ENCODE measurements at places on chromosomes 12 and 14.
A peak's percentile ranks its signal among the peaks of the same experiment; 100 is the strongest.

DNA sequence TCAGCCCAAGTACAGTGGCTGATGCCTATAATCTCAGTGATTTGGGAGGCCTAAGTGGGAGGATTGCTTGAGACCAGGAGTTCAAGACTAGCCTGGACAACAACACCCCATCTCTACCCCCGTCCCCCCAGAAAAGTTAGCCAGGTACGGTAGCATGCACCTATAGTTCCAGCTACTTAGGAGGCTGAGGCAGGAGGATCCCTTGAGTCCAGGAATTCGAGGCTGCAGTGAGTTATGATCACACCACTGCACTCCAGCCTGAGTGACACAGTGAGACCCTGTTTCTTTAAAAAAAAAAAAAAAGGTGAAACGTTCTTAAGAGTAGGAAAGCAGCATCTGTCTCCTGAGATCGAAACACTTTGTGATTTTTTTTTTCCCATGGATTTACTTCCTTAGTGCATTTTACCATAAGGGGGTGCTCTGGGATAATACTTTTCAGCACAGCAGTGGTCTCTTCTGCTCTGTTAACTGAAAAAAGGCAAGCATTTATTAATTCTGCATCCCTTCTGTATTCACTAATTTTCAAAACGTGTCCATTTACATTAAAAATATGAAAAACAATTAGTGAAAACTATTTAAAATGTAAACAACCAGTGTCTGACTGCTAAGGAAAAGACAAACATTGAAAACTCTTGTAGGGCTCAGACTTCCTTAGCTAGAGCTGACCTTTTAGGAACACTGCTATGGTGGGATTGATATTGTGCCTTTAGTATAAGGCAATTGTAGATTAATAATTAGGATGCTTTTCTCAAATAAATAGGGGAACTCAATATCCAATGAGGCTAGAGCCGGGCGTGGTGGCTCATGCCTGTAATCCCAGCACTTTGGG is 31.2 kb upstream of the USP44 start:
- no peak for DNase-seq

DNA sequence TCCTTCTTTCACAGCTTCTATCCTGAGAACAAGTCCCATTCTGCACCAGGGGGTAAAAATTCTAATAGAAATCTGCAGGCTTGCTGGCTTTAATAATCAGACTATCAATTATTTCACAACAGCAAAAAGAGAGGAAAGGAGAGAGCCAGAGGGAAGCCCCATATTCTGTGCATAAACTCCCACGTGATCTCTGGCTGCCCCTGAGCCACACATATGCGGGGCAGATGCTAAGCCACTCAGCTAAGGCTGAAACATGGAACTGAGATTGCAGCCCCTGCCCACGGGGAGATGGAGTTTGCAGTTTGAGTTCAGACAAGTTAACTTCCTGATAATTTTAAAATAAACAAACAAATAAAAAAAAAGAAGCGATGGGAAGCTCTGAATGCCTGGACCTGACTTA is 254.4 kb upstream of the CCDC196 start:
- no peak for DNase-seq

- no peak for DNase-seq
Observed at GRCh38 chr14:99575043-99576023, 28.7 kb downstream of the CCDC85C start.

DNA sequence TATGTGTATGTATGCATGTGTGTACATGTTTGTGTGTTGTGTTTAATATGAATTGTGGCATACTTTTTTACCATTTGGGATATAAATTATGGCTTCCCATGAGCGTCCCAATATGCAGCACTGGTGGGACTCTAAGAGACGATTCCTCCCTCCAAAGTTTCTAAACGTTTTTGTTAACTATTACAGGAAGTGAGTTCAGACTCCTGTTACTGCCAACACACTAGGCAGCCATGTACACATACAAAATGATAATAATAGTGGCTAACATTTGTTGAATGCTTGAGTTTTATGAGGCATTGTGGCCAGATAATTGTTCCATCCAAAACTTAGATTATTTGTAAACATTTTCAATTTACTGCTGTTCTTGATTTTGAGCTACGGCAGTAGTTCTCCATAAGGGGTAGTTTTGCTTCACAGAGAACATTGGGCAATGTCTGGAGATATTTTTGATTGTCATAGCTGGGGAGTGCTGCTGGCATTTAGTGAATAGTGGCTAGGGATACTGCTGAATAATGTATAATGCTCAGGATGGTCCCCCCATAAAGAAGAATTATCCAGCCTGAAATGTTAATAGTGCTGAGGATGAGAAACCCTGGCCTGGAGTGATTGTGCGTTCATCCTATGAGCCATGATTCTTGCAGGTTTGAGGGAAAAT is 45.1 kb downstream of the ARID2 start:
- no peak for DNase-seq

GRCh38 chr12:71645268-71645667 is 18.4 kb downstream of the ZFC3H1 start:
- DNase-seq, result no peak

- DNase-seq, result no peak
Observed at GRCh38 chr12:106301241-106301610, 1.3 kb upstream of the TCP11L2 start.

DNA sequence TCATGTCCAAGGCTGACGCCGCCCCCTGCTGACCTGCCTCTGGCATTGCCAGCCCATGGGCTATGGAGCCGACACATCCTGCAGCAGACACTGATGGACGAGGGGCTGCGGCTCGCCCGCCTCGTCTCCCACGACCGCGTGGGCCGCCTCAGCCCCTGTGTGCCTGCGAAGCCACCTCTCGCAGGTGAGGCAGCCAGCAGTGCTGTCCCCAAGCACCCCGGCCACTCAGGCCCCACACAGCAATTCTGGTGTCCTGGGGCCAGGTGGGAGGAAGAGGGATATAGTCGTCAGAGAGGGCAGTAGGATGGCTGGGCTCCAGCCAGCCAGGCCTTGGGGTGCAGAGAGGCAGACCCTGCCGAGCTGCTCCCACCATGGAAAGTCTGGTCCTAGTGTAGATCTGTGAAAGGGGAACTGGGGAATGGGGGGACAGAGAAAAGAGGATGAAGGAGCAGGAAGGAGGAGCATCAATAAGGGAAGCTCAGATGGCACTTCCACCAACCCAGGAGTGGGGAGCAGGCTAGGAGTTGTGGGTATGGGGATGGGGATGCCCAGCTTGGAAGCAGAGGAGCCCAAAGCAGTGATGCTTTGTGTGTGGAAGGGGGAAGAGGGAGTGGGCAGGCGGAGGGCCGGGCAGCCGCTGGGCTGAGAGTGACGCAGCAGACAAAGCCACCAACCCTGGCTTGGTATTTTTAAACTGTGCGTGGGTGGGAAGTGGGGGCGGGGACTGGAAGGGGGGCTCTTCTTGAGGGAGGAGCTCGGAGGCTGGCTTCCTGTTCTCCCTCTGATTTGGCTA is 4.7 kb downstream of the NAB2 start:
- DNase-seq, result peak; percentile 51

- DNase-seq, result no peak
Observed at GRCh38 chr14:77903937-77904617, 104.2 kb downstream of the ADCK1 start.

DNA sequence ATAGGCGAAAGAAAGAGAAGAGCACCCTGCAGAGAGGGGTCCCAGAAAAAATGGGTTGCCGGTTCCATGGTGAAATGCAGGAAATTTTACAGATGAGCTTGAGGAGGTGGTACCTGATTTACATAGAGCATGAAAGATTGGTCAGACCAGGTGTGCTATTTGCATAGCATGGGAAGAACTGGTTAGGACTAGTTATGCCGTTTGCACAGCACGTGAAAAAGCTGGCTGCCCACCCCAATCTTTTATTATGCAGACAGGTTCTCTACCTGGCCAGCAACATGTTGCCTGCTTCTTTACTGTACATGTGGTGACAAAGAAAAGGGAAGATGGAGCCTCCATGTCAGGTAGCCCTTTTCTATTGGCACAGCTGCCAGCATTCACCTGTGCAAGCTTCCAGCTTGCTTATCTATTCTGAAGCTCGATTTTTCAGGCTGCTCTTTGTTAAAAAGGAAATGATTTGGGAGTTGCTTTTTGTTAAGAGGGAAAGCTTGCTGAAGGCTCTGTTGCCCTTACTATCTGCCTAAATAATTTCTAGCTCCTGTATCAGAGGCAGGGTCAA is 62.9 kb upstream of the ELK3 start:
- no peak for DNase-seq

Measured in urinary bladder (tissue), 4 donors.